ENCODE measurements at places on chromosomes 12 and 14.

DNA sequence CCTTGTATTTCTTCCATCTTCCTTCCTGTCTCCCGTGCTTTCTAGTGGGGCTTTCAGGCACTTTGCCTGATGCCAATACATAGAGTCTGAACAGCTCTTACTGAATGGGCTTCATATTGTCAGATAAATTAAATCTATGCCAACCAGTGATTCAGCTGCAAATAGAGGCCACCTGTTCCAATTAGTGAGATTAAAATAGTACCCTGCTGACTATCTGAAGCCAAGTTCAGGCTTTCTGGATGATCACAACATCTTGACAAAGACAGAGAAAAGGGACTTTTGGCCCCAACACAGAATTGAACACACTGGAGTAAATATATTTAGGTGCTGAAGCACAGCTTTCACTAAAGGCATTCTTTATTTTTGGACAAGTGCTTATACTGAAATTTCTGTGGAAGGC is 11.8 kb downstream of the TMCC3 start:
- no peak for DNase-seq

- DNase-seq: no peak
These were observed 573.2 kb downstream of the SOX5 start for GRCh38 chr12:23376238-23376637.

- no peak for DNase-seq
These were observed 47.6 kb downstream of the ANO4 start for GRCh38 chr12:100842156-100842555.

- DNase-seq: no peak
These were observed 8.6 kb upstream of the KRT8 start for GRCh38 chr12:52913431-52913821.

- DNase-seq: no peak
These were observed 175.7 kb downstream of the RIMBP2 start for GRCh38 chr12:130540376-130540775.

DNA sequence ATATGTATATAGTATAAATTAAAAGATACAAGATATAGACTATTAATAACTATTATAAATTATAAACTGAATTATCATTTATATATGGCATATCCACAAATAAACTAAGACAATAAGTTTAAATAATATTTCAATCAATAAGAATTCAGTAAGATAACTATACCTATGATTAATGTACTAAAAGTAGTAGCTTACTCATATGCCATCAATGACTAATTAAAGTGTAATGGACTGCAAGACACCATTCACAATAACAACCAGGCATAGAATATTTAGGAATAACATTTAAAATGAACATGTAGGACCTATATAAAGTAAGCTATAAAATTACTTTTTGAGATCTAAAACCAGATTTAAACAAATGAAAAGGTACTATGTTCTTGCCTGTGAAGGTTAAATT is 18.8 kb downstream of the KCNC2 start:
- DNase-seq: no peak

DNA sequence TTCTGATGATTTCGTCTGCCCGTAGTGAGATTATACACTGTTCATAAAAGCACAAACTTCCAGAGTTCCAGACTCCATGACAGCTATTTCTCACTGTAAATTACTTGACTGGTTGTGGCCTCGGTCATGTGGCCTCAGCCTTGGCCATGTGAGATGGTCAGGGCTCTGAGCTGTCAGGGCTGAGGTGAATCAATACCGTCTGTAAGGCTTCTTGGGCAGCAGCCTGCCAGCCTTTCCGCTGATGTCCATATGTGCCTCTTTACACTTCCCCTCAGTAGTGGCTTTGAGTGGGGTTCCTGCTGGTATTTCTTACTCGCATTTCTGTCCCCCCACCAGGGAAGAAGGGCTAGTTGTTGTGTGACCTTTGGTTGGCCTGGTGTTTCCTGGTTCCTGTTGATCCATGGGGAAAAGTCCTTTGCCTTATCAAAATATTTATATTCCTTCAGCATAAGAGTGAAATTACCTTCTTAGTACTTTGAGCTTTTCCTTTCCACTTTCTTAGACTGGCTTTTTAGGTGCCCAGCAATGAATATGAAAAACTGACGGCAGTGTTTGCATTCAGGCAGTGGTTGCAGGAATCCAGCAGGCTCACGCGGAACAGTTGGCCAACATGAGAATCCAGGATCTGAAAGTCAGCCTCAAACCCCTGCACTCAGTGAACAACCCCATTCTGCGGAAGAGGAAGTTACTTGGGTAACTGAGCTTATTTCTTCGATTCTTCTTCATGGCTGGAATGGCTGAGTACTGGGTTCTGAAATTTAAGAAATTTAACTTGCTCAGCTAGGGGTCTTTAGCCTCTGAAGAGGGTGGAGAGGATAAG is 46.1 kb downstream of the MAPKAPK5 start:
- DNase-seq: no peak

GRCh38 chr12:94305130-94305957 is 154.3 kb downstream of the CEP83 start:
- no peak for DNase-seq

DNA sequence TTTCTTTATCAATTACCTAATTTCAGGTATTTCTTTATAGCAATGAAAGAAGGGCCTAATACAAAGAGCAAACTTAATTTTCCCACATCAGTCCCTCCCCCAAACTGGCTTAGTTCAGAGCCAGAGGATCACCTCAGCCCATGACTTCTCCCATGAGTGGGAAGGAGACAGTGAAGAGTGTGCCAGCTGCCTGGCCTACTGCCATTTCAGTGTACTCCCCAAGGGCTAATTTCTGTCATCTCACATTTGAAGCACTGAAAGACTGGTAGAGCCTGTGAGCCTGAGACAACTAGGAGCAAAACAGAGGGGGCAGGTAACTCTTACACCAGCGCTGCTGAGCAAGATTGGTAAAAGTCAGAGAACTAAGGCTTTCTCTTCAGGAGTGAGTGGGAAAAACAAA is 29.1 kb upstream of the ADAM20 start:
- DNase-seq: no peak

DNA sequence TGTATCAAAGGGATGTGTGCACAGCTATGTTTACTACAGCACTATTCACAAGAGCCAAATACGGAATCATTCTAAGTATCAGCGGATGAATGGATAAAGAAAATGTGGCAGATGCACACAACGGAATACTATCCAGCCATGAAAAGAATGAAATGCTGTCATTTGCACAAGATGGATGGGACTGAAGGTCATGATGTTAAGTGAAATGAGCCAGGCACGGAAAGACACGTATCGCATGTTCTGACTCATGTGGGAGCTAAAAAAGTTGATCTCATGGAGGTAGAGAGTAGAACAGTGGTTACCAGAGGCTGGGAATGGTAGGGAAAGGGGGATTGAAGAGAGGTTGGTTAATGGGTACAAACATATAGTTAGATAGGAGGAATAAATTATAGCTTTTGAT is 25.9 kb upstream of the ISM2 start:
- DNase-seq: no peak

DNA sequence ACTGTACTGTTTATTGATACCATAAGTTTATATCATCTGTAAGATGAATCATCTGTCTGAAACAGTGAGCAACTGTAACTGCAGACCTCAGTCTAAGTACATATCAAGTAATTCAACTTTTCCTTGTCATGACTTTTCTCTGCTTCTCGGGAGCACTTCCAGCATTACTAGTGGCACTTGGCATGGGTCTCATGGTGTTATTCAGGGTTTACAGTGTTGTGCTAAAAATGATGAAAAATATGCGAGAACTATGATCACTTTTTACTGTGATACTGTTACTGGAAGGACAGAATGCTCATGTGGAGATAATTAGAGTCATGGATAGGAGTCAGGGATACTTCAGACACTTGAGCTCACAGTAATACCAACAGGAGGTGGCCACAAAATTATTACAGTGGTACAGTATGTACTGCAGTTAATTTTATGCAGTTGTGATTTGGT is 8.3 kb downstream of the KTN1 start:
- no peak for DNase-seq

GRCh38 chr14:59827401-59827800 is 43.2 kb downstream of the RTN1 start:
- DNase-seq: no peak

- no peak for DNase-seq
These were observed 94.9 kb downstream of the TXNDC16 start for GRCh38 chr14:52457411-52457810.

DNA sequence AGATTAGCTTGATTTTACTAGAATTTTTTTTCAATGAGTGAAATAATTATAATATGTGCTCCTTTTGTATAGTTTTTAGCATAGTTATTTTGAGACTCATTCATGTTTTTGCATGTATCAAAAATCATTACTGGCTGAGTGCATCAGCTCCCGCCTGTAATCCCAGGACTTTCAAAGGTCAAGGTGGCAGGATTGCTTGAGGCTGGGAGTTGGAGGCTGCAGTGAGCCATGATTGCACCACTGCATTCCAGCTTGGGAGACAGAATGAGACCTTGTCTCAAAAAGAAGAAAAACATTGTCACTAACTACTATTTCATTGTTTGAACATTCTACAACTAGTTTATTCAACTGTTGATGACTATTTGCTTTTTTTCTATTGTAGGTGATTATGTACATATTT is 802.7 kb downstream of the SLC16A7 start:
- DNase-seq: no peak

DNA sequence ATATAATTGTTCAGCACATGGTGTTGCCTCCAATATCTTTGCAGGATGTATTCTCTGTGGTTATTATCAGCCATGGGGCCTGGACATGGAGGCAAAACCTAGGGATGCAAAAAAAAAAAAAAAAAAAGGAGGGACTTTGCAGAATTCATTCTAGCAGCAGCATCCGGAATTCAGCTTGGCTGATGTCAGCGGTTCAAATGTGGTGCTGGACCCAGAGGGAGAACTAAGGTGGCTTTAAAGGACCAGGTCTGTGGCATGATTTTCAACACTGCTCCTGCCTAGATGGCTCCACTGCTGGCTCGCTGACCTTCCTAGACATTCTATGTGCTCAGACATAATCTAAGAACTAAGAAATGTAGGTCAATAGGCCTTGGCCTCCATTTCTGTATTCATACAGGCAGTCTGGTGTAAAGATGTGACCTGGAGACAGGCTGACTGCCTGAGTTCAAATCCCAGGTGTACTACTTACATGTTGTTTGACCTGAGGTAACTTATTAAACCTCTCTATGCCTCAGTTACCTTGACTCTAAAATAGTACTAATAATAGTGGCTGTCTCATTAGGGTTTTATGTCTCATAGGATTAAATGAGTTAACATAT is 108.6 kb downstream of the PPM1A start:
- no peak for DNase-seq

DNA sequence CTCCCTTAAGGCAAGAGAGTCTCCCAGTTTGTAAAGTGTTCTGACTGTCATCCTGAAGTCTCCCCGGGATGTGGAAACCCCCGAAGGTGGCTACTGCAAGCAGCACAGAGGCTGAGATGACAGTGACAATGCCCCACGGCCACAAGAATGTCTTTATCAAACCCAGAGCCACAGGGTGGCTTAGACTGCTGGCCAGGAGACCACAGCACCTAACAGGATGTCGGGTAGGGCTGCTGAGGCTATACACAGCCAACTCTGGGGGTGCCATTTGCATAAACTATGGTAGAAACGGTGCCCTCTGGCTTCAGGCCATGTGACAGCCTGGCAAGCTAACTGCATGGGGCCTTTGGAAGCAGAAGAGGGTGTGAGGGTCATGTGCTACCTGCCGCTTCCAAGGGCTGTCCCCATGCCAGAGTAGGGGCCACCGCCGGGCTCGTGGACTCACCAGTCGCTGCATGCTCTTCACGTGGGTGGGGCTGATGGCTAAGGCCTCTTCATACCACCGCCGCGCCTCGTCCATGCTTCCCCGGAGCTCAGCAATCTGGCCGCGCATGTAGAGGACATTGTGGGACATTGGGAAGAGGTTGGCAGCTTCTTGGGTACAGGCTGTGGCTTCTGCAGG is 180.9 kb downstream of the CALM1 start:
- DNase-seq: no peak

DNA sequence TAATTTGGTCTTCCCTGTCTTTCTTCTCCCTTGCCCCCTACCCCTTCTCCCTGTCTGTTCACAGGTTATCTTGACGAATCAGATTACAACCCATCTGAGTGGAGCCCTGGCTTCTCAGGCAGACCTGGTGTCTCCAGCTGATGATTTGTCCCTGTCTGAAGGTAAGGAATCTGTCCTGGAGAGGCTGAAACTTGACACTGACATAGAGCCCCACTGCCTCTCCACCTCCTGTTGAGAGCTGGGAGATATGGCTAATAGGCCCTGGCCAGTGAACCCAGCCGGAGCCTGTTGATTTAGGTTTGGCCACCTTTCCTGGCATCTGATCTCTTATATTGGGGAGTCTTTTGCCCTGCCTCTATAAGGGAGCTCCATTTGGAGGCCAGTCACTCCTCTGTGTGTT is 472.2 kb downstream of the RAD51B start:
- DNase-seq: no peak

GRCh38 chr12:507391-507796 is 47.7 kb downstream of the B4GALNT3 start:
- DNase-seq: no peak

- DNase-seq: no peak
These were observed 122.0 kb downstream of the AACS start for GRCh38 chr12:125187148-125187745.

DNA sequence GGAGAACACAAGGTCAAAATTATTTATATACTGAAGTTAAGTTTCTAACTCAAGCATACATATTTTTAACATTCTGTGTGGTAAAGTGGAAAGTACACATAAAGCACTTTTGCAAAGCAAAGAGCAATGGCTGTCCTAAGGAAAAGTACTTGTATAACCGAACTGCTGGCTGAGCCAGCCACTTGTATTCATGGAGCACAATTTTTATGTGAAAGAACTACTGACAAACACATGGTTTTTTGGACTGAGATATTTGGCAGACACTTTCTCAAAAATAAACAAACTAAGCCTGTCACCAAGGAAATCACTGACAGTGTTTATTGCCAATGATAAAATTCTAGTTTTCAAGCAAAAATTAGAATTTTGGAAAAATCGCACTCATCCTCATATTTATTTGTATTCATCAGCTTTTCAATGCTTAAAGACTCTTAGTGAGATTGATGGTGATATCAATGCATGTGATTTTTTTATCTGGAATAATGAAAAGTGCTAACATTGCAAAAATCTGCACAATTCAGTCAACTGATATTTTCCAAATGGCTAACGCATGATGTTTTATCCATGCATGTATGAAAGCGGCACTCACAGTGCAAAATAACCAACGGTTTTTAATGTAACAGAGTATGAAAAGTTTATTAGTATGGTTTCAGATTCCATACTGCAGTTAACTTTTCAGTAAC is 125.3 kb downstream of the IPO8 start:
- DNase-seq: no peak

DNA sequence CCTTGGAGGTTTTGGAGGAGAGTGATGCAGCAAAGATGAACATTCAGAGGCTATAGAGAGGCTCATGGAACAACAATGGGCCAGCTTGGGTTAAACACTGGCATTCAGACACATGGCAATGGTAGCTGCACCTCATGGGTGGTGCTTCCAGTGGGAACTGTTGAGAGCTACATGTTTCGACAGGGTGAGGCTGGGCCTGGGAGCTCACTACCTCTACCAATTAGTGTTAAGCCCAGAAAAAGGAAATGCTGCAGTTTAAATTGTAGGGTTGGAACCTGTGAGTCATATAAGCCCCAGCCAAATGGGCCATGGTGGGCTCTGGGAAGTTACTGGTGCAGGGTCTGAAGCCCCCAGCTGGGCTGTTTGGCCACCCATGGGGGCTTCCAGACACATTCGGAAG is 279.7 kb downstream of the ZFP36L1 start:
- DNase-seq: no peak

- DNase-seq: no peak
These were observed 37.7 kb downstream of the LRRC74A start for GRCh38 chr14:76863724-76864407.
